ENCODE measurements at places on chromosomes 7 and 10. TPM values are rescaled to one million over a fixed set of nuclear protein-coding genes. Genes with fewer than 3 reads are reported as not detected.

The IFIT1 gene
- polyA plus RNA-seq = 35.9 TPM

The PPP1R9A gene
- polyA plus RNA-seq = 3.7 TPM

The PRSS2 gene
- polyA plus RNA-seq = 0.16 TPM

GRCh38 chr10:86083664-86084175 lies 282.9 kb downstream of the GRID1 start:
- no peak for DNase-seq

The ARHGAP21 gene
- 23.2 TPM for polyA plus RNA-seq

GRCh38 chr7:46390042-46390441 lies 469.0 kb upstream of the IGFBP3 start:
- DNase-seq = no peak

The CAMK1D gene
- polyA plus RNA-seq = 15.2 TPM

The IGFBP1 gene
- polyA plus RNA-seq = 0.14 TPM

The OR6B1 gene
- not detected for polyA plus RNA-seq

DNA sequence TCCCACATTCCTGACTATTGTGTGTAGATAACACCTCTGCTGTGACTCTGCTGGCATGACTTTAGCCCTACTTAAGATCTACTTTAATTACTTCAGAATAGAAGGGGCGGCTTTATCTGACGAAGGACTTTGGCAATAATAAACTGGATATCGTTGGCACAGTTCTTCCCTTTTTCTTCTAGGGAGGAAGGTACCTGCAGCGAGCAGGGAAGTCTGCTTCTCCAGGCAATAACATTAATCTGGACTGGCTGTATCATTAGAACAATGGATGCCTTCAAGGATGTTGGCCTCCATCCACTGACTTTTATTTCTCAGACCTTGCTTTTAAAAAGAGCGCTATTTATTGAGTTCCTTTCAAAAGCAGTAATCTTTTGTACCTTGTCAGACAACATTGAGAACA lies 172.6 kb upstream of the THSD7A start:
- no peak for DNase-seq

DNA sequence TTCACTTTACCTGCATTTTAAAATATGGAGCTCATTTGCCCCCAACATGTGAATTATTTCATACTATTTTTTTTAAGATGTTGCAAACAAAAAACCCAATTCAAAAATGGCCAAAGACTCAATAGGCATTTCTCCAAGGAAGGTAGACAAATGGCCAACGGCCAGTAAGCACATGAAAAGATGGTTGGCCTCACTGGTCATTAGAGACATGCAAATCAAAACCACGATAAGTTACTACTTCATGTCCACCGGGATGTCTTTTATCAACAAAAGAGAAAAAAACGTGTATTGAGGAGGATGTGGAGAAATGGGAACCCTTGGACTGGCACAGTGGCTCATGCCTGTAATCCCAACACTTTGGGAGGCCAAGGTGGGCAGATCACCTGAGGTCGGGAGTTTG lies 3.4 kb upstream of the CTBP2 start:
- no peak for DNase-seq

DNA sequence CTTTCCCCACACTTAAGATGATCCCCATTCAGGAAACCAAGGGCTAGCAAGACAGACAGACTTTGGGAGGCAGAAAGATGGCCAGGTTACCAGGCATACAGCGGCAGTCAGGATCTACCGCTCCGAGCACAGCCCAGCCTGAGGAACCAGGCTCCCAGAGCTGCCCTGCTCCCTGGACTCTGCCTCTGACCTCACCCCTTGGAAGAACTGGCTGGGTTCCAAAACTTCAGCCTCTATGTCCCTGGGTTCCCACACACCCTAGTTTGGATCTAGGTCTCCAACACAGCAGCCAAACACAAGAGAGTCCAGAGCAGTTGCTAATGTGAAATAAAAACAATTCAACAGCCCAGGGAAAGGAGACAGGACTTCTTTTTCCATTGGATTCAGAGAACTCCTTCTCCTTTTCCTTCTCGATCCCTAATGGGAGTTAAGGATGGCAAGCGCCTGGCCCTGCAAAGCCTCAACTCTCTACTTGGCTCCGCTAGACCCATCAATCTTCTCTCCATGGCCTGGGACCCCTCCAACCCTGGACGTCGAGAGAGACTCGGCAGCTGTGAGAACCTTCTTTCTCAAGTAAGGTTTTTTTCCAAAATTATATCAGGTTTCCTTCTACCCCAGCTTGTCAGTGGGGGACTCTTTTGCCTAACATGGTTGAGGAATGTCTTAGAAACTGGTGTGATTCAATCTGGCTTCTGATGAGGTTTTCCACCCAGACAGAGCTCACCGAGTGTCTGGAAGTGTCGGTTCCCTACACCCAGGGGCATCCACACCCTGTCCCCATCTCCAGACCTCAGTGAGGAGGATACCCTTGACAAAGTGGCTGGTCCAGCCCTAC lies 219.6 kb downstream of the KCNMA1 start:
- peak; percentile 46 for DNase-seq

GRCh38 chr7:119685906-119686305 lies 587.1 kb upstream of the KCND2 start:
- DNase-seq = no peak

GRCh38 chr7:134691546-134692343 lies 45.1 kb downstream of the BPGM start:
- DNase-seq = peak; percentile 18

The LEP gene
- polyA plus RNA-seq = 1.4 TPM

The SLC29A4 gene
- polyA plus RNA-seq = 11.8 TPM

DNA sequence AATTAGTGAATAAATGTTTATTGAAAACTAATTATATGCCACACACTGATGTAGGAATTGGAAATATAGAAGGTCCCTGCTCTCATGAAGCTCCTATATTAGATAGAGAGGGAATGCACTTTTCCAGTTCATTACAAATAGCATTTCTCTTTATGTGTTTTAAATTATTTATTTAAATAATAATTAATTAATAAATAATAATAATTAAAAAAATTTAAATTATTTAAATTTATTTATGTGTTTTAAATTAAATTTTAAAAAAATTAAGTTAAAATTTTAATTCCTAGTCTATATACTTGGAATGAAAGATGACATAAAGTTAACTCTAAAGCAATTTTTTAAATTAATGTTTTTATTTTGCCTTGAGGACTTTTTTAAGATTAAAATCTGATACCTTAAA lies 121.7 kb upstream of the ZNF804B start:
- DNase-seq = no peak

The TMED4 gene
- 63.9 TPM for polyA plus RNA-seq

DNA sequence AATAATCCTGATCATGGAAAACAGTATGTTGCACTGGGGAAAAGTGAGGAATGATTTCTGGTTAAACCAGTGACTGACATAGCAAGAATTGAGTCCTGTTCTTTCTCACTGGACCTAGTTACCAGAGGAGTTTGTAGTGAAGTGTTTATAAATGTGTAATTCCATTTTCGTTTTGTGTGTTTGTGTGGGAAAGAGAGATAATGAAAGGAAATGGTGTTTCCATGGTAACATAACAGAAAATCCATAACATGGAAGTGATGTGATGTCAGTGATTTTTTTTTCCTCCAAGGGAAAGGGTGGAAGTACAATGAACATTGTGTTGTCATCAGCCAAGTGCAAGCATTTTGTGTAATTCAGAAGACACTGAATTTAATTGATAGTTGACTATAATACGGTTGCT lies 283.9 kb downstream of the PLXDC2 start:
- no peak for DNase-seq

The ADRA2A gene
- polyA plus RNA-seq = 0.86 TPM

The PRF1 gene
- 1.1 TPM for polyA plus RNA-seq

DNA sequence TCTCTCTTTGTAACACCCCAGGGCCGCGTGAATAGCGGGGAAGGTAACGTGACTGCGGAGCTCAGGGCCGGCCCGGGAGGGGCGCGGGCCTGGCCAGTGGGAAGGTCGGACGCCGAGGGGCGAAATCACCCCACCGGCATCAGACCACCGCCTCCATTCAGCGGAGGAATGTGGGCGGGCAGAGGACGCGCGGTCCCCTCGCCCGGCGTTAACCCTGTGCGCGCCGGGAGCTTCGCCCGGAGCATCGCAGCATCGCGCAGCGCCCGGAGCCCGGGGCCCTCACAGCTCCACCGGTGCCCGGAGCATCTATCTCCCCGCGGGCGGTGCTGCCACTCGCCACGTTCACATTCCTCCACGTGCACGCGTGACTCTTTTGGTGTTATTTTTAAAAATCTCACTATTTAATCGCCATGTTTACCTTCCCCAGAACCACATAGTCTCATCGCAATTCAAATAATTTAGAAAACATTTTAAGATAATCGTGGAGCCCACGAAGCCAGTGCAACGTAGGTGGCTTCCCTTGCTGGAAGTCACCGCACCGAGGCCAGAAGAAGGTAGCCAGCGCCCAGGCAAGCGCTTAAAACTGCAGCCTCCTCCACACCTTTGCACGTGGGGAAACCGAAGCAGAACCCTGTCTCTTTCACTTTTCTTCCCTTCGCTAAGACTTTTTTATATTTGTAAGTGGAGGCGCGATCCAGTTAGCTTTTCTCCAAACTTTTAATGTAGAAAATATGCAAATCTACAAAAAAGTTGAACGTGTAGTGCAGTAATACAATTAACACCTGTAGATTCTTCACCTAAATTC lies 21.8 kb downstream of the FGFBP3 start:
- DNase-seq = peak; percentile 70

Measured in right cardiac atrium (tissue), 5 donors.